HL-60 (cell line): ENCODE measurements at places on chromosomes 1 and 21.

- DNase-seq, result no peak
These were observed 46.5 kb downstream of the RNF11 start for GRCh38 chr1:51282605-51283004.

GRCh38 chr1:97938285-97938642 lies 17.4 kb upstream of the DPYD start:
- no peak for DNase-seq

- DNase-seq, result peak; percentile 50
These were observed 39.9 kb downstream of the SIPA1L2 start for GRCh38 chr1:232589812-232590743.

DNA sequence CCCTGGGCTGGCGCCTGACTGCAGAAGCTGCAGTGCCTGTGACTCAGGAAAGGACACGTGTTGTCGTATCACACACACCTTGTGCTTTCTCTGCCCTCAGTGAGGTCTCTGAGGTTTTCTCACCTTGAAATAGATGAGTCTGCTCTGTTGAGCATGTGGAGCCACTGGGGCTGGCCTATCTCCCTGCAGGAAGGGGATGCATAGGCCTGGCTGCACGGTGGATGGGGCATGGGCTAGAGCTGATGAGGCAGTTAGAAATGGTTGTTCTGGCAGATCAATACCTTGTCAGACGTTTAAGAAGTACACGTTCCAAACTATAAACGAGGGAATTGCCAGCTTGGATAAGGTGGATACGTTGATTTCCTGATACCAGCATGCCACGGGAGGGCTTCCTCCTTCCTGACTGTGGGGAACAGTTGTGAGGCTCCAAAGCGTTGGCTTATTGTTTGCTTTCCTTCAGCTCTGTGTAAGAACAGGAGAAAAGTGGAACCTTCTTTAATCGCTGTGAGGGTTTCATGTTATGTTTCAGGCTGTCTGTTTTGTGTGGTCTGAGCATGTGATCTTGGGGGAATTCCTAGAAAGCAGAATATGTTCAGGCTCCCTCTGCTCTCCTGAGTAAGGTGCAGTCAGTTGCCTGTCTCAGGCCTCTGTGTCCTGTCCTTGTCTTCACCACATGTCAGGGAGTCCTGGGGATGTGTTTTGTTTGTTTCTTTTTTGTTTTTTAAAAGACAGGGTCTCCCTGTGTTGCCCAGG lies 44.8 kb downstream of the PCNT start:
- peak; percentile 18 for DNase-seq

DNA sequence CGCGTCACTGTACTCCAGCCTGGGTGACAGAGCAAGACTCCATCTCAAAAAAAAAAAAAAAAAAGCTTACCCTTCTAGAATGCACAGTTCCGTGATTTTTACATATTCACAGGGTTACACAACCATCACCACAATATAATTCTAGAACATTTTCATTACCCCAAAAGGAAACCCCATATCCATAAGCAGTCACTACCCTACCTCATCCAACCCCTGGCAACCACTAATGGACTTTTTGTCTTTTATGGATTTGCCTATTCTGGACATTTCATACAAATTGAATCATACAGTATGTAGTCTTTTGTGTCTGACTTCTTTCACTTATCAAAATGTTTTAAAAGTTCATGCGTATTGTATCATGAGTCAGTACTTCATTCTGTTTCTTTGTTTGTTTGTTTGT lies 22.8 kb downstream of the SYF2 start:
- no peak for DNase-seq

GRCh38 chr1:26696654-26697430 lies 1.0 kb downstream of the ARID1A start:
- DNase-seq, result no peak
